ENCODE measurements at places on chromosomes 5 and 9.

- DNase-seq: no peak
Measured at GRCh38 chr5:128053291-128053954, 30.1 kb upstream of the SLC12A2 start.

- DNase-seq: no peak
Measured at GRCh38 chr9:5851445-5851844, 18.5 kb upstream of the ERMP1 start.

DNA sequence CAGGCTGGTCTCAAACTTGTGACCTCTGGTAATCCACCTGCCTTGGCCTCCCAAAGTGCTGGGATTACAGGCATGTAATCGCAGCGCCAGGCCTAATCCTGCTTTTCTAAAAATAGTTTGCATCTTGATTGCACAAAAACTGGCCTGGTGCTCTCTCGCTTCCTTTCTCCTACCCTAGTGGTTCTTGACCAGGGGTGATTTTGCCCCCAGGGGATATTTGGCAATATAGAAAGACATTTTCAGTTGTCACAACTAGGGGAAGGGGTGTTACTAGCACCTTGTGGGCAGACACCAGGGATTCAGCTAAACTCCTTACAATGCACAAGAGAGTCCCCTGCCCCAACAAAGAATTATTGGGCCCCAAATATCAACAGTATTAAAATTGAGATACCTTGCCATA, 139.8 kb downstream of the DROSHA start:
- DNase-seq: no peak

GRCh38 chr5:147963436-147963835, 57.1 kb upstream of the C5orf46 start:
- no peak for DNase-seq

DNA sequence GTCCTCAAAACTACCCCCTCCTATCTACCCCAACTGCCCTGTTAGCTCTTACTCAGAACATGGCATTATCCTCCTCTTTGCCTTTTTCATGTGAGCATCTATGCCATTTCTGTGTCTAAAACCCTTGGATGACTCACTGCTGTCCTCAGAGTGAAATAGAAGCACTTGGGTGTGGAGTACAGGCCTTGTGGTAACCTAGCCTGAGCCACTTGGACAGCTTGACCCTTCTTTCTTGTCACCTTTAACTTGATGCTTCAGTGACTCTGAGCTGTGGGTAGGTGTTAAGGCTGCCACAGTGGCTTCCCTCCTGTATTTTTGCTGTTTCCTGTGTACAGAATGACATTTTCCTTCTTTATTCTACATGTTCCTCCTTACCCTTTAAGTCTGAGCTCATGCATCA, 391.4 kb downstream of the SH3GL2 start:
- no peak for DNase-seq

GRCh38 chr9:122158202-122158601, 1.4 kb downstream of the NDUFA8 start:
- DNase-seq: no peak

DNA sequence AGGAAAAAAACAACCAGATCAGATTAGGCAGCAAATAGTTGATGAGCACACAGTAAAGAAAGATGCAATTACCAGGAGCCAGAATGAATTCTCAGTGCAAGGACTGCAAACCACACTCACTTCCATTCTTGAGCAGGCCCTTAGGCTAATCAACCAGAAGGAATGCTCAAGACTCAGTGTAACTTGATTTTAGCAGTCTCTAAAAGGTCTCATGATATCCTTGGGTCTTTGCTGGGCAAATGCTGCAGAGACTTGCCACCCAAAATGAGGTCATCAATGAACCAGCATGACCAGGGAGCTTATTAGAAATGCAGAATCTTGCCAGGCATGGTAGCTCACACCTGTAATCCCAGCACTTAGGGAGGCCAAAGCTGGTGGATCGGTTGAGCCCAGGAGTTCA, 20.1 kb upstream of the TMEM245 start:
- no peak for DNase-seq

DNA sequence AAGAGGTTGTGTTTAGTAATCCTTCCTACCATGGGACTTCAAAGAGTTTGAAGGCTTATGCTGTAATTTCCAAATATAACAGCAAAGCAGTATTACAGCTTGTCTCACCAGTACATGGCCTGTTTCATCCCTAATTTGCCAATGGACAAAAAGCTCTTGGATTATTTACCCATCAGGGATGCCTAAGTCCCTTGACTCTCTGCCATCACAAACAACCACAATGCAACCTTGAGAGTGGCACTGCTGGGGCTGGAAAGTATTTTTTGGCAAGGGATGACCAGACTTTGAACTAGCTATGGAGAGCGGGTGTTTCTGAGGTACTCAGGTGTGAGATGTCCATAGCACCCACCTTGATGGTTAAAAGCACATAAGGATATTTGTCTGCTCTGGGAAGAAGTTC, 9.1 kb downstream of the MAMDC2 start:
- no peak for DNase-seq

- DNase-seq: peak; percentile 48
Measured at GRCh38 chr9:72557549-72557948, 36.1 kb downstream of the TMC1 start.

GRCh38 chr9:90097237-90097636, 492.4 kb downstream of the GADD45G start:
- DNase-seq: no peak

GRCh38 chr5:6183391-6184390, 194.7 kb downstream of the MED10 start:
- DNase-seq: no peak

DNA sequence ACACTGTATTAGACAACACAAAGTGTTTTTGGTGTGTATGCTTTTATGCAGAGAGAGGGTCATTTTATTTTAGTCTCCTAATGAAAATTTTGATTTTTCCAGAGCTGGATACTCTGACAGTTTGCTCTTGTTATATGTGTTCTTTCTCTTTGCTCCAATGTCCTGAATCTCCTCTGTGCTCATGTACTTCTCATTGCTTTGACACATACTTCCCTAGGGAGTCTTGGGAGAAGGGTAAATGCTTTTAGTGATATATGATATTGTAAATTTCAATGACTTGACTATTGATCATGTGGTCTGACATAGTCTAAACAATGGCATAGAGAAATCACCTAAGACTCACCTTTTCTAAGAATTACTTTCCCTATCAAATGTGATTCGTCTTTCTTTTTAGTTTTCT, 972.6 kb upstream of the EDIL3 start:
- no peak for DNase-seq

DNA sequence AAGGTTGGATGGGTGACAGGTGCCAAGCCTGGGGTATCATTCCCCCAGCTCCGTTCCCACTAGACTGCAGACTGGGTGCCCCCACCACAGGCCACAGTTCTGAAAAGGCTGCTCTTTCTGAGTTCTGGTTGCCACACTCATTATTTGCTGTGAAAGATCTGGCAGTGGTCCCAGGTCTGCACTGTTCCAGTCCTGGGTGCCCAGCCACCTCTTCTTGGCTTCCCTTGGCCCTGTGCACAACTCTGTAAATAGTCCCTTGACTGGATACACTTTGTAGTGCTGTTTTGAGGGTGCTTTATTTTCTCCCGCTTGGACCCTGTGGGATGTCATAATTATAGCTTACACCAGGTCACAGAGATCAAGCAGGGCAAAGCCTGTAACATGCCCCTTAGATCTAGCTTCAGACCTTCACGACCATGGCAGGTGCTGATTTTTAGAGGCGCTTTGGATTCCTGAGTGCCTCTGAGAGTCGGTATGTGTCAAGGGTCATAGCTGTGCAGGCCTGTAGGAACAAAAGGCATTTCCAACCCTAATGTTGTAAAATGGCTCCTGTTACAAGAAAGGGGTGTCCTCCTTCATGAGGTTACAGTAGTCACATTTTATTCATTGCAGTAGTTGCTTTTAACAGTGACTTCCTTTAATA, 344.9 kb downstream of the ICE1 start:
- no peak for DNase-seq

- no peak for DNase-seq
Measured at GRCh38 chr5:115168829-115169486, 750 bp downstream of the TRIM36 start.

- no peak for DNase-seq
Measured at GRCh38 chr5:82364497-82364896, 86.3 kb upstream of the RPS23 start.

- DNase-seq: no peak
Measured at GRCh38 chr9:132059361-132059760, 20.3 kb downstream of the MED27 start.

- DNase-seq: no peak
Measured at GRCh38 chr5:10403829-10404228, 37.9 kb upstream of the ROPN1L start.

DNA sequence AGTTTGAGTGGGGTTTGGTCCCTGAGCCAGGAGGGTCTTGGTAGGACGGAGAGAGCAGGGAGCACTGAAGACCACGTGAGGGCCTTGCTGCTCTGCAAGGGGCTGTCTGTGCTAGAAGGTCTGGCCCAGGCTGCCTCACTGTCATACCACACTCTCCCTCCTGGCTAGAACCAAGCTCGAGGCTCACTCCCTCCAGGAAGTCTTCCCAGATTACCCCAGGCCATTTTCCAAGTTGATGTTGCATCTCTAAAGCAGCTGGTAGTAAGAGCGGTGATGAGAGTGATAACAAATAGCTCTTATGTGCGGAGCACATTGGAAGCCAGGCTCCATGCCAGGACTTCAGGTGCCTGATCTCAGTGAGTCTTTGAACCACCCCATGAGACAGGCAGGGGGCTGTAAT, 6.6 kb downstream of the MYMK start:
- no peak for DNase-seq

- DNase-seq: no peak
Measured at GRCh38 chr5:134003064-134003816, 1.5 kb downstream of the VDAC1 start.

- no peak for DNase-seq
Measured at GRCh38 chr5:72687288-72687687, 129.2 kb upstream of the TNPO1 start.

GRCh38 chr5:171975877-171976667, 30.4 kb downstream of the FBXW11 start:
- no peak for DNase-seq

DNA sequence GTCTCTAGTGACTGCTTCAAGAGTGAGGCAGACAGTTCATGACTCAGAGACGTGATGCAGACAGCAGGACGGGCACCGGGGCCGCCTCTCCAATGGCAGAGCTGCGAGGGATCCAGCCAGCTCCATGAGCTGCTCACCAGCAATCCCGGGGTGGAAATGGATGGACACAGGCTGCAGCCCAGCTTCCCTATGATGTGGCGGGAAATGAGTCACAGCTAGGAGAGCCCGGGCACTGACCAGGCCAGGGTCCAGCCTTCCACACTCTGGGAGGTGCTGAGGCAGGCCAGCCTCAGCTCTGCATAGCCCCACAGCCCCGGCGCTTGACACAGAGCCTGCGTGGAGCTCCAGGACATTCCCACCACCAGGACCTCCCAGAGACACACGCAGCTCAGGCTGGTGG, 244.8 kb upstream of the IRX2 start:
- DNase-seq: no peak

DNA sequence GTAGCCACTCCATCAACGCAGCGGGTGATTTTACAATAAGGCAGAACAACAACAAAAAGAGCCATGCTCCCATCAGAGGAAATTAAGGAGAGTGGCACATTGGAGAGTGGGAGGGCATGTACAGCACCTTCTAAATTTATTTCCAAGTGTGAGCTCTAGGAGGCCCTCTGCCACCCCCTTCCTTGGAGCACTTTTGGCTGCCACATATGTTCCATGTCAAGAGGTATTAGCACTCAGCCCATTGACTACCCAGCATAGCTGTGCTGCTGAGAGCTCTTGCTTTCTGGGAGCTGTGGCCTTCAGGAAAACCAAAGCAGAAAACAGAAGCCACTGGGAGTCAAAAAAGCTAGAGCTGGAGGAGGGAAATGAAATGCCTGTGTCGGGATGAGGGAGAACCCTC, 200.2 kb upstream of the PANK3 start:
- no peak for DNase-seq

DNA sequence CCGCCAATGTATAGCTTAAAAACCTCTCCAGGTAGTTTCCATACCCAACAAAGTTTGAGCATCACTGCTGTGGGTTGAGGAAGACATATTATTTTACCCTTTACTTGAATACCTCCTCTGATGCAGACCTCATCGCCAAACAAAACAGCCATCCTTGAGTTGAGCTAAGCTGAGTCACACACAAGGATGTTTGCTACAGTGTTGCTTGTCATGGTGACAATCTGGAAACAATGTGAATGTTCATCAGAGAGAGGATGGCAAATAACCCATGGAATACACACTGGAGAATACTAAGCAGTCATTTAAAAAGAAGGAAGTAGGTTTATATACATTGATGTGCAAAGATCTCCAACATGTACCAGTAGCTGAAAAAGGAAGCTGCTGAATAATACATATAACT, 41.1 kb upstream of the TCF7 start:
- no peak for DNase-seq

DNA sequence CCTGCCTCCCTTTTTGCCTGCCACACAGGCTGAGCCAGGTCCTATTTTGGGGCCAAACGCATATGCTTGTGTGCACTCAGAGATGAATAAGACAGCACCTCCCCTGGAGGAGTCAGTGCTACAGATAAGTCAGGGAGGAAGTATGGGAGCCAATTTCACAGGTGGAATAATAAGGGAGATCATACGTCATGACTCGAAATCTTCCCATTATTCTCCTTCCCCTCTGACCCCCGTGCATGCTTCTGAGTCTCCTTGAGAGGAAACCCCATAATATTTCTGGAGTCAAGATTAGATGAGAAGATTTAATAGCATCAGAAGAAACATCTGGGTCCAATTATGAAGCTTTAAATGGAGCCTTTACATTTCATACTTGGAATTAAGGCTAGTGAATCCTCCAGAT, 15.1 kb upstream of the ZCCHC7 start:
- DNase-seq: no peak

GRCh38 chr9:95580812-95581761, 64.3 kb upstream of the PTCH1 start:
- DNase-seq: no peak

- no peak for DNase-seq
Measured at GRCh38 chr9:129209109-129209508, 31.0 kb upstream of the IER5L start.

DNA sequence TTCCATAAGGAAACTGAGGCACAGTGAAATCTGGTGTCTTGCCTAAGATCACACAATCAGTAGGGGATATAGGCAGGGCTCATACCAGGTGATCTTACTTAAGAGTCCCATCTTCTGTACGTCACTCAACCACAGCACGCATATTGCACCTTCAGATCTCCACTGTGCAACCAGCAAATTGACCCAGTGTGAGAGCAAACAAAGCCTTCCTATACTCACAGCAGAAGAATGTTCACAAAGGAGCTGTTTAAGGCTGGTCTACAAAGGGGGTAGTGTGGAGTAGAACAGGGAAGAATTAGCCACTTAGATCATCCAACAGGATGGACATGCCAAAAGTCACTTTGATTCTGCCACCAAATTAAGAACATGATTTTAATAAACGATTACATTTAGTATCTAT, 305.9 kb downstream of the SLIT3 start:
- DNase-seq: no peak

DNA sequence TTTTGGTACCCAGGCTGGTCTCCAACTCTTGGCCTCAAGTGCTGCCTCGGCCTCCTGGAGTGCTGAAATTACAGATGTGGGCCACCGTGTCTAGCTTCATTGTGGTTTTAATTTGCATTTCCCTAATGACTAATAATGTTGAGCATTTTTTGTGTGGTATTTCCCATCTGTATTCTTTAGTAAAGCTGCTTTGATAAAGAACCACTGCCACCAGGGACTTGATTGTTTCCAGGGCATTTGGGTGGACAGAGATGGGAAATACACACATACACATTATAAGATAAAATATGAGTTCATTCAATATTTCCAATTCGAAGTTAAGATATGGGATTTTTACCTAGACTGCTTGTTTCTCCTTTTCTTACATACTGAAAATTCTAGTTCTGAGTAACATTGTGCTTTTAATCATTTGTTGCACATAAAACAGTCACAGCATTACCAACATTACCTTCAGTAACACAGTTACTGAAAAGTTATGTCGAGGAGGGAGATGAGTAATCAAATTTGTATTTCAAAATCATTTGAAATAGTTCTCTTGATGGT, 28.9 kb downstream of the HABP4 start:
- no peak for DNase-seq
